ENCODE measurements at places on chromosomes 12 and 14. TPM values are rescaled to one million over a fixed set of nuclear protein-coding genes. Genes with fewer than 3 reads are reported as not detected.

ACOT6 gene
- polyA plus RNA-seq = not detected

GRCh38 chr12:30021051-30021833 lies 237.5 kb upstream of the TMTC1 start:
- DNase-seq = no peak

GRCh38 chr14:56891226-56891625 lies 80.9 kb upstream of the OTX2 start:
- DNase-seq = no peak

- no peak for DNase-seq
Observed at GRCh38 chr12:25286837-25287236, 36.1 kb upstream of the KRAS start.

- no peak for DNase-seq
Observed at GRCh38 chr14:79586989-79587598, 624.2 kb downstream of the DIO2 start.

- no peak for DNase-seq
Observed at GRCh38 chr12:128267131-128267622, at the start of gene TMEM132C. Gene TMEM132C (plus strand): TSS chr12:128267170. CDS start chr12:128267403, 233 bp downstream.

DNA sequence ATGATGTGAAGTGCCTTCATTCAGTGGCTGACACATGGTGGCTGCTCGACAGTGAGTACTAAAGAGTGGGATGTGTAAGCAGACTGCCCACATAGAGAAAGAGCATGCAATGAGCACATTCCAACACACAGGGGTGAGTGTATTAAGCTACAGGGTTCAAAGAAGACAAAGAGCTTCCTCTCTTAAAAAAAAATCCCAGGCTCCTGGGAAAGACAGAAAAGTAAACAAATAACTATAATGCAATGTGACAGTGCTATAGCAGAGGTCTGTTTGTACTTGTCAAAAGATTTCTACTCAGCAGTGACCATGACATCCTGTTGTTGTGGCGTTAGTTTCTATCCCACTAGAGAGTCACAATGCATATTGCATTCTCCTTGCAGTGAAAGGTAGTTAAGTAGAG lies 12.4 kb upstream of the PCNX1 start:
- DNase-seq = no peak

DNA sequence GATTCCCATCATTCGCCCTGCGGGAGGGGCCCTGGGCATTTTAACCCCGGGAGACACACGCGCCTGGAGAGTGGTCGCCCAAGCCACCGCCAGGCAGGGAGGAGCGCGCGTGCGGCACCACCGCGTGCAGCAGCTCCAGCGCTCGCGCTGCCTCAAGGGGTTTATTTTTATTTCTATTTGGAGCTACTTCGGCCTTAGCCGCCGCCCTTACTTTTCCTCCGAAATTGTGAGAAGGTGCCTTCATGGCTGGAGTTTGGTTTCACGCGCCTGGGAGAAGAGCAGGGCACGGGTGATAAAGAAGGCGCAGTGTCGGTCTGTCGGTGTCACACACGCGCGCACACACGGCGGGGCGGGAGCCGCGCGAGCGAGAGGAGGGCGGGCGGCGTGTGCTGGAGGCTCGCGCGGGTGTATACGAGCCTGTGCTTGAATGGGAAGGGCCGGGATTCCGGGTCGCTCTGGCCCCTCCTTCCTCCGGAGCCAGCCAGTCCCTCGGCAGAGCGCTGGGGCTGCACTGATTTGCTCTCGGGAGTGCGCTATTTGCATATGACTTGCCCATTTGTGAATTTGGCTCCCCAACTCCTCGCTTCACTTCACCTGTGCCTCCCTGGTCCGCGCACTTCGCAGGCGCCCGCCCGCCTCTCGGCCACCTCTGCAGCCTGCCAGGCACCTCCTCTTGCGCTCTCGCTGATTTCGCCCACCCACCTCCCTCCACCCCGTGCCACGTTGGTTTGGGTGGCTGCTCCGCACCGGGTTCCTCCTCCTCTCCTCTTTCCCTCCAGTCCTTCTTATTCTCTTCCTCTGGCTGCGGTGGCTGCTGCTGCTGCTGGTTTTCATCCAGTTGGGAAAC lies 932.3 kb downstream of the DIO2 start:
- peak; percentile 63 for DNase-seq

GRCh38 chr14:78425330-78425729 lies 255.2 kb downstream of the NRXN3 start:
- no peak for DNase-seq

DNA sequence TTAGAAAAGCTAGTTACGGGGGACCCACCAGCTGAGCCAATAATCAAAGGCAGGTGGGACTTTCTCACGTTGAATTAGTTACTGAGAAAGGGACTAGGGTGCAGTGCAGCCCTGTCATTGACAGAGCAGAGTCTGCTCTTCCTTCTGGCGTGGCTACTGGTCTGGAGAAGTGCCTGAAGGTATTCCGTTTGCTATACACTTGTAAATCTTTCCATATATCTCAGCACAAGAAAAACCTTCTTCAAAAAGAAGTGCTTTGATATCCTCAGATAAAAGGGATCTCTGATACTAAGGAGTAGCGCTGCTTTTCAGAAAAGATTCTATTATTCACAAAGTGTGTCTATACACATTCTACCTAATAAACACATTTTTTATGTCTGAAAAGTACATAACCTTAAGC lies 91.5 kb downstream of the KCNK10 start:
- no peak for DNase-seq

ASCL1 gene
- not detected for polyA plus RNA-seq

KLRC4 gene
- polyA plus RNA-seq = not detected

- no peak for DNase-seq
Observed at GRCh38 chr12:108063192-108063591, 65.9 kb upstream of the WSCD2 start.

DNA sequence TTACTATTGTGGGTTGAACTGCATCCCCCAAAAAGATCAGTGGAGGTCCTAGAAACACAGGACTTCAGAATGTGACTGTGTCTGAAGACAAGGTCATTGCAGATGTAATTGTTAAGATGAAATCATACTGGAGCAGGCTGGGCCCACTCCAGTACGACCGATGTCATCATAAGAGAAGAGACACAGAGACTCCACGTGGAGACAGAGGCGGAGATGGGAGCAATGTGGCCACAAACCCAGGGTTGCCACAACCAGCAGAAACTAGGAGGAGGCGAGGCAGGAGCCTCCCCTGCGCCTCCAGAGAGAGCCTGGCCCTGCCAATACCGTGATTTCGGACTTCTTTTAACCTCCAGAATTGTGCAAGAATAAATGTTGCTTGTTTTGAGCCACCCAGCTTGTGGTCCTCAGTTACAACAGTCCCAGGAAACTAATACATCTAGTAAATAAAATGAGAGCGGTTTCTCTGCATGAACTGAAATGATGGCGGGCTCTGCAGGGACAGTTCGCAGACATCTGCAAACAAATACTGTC lies 25.7 kb upstream of the FZD10 start:
- DNase-seq = no peak

- no peak for DNase-seq
Observed at GRCh38 chr12:12396694-12397093, 39.8 kb downstream of the BORCS5 start.

KLHL33 gene
- 0.30 TPM for polyA plus RNA-seq

- peak; percentile 86 for DNase-seq
Observed at GRCh38 chr12:68610370-68611093, at the start of gene RAP1B. Gene RAP1B (plus strand): TSS chr12:68610899. CDS start chr12:68648725, 37,826 bp downstream.

- no peak for DNase-seq
Observed at GRCh38 chr12:9699898-9700605, 30.5 kb downstream of the CLEC2D start.

- no peak for DNase-seq
Observed at GRCh38 chr14:56073799-56074198, 44.4 kb upstream of the PELI2 start.

DNA sequence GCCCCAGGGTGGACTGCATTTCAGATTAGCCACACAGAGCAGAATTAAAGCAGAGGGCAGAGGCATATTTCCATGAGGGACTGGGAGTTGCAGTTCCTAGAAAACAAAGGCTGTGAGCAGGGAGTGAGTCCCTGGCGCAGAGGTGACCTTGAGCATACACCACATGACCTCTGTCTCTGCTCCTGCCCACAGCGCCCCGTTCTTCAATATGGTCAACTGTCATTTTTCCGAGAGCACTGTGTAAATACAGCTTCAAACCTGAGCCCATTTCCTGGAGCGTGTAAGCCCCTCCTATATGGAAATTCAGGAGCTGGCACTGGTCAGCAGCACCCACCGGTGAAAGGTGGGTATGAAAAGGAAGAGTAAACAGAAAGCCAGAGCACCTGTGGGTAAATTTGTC lies 192.2 kb upstream of the PELI2 start:
- no peak for DNase-seq
